ENCODE measurements at places on chromosomes 3 and 15.

GRCh38 chr3:115388166-115388565 is 235.1 kb upstream of the GAP43 start:
- DNase-seq = no peak

GRCh38 chr15:96222981-96223380 is 107.5 kb upstream of the NR2F2 start:
- no peak for DNase-seq

DNA sequence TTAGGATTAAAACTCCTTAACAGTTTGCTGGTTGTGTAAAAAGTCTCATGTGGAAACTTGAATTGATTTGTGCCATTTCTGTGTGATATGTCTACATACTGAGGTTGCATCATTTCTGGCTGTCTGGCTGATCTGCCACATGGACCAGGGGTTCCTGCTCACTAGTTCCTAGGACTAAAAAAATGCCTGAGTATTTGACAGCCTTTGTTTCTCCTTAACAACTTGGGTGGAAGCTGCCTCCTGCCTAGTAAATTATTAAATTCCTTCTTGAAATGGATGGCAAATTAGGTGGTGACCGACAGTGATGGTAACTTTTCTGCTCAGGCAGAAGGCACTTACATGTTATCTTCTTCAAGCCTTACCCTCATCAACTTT is 226.9 kb upstream of the MRPL3 start:
- no peak for DNase-seq

DNA sequence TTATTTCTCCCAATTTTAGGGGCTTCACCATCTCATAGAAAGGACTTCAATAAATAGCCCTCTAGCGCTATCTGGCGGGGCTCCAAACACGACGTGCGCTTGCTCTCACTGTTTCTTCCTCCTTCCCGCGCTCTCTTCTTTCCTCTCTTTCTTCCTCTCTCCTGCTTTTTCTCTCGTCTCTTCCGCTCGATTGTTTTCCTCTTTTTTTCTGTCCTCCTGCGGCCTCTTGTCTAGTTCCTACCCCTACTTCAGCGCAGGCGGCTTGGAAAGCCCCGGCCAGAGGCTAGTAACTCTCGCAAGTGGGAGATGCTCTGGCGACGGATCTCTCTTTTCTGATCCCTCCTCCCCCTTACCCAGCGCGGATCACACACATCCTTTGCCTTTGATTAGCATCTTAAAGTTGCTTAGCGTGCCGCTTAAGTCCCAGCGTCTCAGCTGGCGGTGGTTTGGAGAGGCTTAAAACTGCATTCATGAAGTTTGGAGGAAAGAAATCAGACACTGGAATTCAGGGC is 6.2 kb upstream of the MEIS2 start:
- no peak for DNase-seq

- no peak for DNase-seq
These were observed 9.7 kb upstream of the GATA2 start for GRCh38 chr3:128502712-128503111.

- DNase-seq = no peak
These were observed 116.3 kb downstream of the MITF start for GRCh38 chr3:69855436-69856162.
